Stimulated activated CD8-positive, alpha-beta memory T cell treated with anti-CD3 and anti-CD28 coated beads, Interleukin-7, amount 100 ng/mL, for 1 hour (primary cell): ENCODE measurements at places on chromosomes 5 and 9.

- DNase-seq, result no peak
Measured at GRCh38 chr5:31182136-31182535, 11.3 kb upstream of the CDH6 start.

GRCh38 chr5:174300941-174301761 lies 255.6 kb downstream of the NSG2 start:
- DNase-seq, result no peak

- no peak for DNase-seq
Measured at GRCh38 chr5:135834639-135835529, at the start of gene SLC25A48. SLC25A48 (plus strand) TSS chr5:135834663; CDS start chr5:135834848, 185 bp downstream.

DNA sequence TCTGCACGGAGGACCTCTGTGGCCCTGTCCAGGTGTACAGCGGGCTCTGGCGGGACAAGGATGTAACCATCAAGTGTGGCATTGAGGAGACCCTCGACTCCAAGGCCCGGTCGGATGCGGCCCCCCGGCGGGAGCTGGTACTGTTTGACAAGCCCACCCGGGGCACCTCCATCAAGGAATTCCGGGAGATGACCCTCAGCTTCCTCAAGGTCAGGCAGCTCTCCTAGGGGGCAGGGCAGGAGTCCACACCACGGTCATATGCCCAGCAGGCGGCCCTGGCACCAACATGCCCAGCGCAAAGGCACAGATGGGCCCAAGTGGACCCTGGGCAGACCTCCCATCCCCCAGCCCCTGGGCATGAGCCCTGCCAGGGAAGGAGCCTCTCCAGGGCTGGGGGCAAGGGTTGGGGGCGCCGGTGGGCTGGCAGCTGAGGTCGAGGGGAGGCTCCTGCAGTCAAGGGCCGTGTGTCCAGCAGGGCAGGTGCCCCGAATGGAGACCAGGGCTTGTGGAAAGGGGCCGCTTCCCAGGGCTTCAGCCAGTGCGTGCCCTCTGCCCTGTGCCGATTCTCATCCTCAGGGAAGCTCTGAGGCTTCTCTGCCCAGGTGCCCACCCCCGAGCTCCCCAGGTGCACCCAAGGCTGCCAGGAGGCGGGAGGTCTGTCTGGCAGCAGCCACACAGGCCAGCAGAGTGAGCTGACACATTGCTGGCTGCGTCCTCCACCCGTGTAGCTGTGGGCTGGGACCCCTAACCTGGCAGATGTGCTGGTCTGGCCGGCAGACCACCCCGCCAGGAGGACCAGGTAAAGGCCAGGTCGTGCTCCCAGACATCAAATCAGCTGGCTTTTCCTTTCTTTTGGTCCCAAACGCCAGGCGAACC lies 10.0 kb downstream of the DIPK1B start:
- no peak for DNase-seq

- DNase-seq, result no peak
Measured at GRCh38 chr5:111461255-111461671, 51.1 kb downstream of the STARD4 start.

DNA sequence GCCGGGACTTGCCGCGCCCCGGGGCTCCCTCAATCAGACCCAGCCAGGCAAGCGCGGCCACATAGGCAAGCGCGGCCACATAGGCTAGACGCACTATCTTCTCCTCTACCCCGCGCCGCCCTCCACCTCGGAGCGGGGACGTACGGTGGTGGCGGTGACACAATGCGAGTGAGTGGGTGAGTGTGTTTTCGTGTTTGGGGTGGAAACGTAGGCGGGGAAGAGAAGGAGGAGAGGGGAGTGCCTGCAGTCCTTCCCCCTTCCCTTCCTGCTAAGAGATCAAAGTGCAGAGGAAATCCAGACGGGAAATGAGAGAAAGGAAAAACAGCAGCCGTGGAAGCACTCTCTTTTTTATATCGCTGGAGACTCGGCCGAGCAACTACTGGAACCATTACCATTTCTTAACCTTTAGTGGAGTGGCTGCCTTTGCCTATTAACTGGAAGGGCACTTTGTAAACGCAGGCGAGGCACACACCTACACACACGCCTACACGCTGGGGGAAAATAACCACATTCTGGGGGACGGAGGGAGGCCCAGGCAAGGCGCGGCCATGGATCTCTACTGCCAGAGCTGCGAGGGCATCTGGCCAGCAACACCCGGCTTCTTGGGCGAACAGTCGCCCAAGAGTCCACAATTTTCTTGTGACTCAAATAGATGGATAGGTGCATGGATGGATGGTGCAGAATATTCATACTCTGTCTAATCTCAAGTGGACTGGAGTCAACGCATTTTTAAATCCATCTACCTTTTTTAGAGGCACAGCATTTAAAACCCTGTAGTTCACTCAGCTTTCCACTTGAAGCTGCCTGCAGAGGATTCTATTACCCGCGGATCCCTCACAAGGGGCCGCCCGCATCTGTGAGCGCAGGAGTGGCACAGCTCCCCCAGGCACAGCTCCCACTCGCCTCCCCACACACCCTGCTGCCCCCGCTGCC lies 2.1 kb downstream of the EDIL3 start:
- no peak for DNase-seq

DNA sequence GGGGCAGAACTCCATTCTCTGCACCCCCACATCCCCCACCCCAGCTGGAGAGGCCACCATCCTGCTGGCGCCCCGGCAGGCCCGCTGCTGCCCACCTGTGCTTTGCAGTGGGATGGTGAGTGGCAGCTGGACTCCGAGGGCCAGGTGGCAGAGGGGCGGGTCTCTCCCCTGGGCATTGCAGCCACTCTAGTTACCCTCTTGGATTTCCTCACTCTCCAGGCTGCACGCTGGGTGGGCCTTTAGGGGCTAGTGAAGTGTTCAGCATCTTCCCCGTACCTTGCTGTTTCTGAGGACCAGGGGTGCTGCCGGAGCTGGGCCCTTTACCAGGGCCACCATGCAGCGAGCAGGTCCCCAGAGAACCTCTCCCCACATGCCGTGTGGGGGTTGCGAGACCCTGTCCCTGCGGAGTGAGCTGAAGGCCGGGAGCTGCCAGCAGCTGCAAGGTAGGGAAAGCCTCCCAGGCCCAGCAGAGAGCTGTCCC lies 88.4 kb upstream of the SH3PXD2B start:
- no peak for DNase-seq

GRCh38 chr9:96502539-96503373 lies 52.8 kb downstream of the HABP4 start:
- DNase-seq, result no peak

- DNase-seq, result no peak
Measured at GRCh38 chr5:87076931-87077330, 190.8 kb upstream of the RASA1 start.

- no peak for DNase-seq
Measured at GRCh38 chr9:133345596-133345995, 2.3 kb downstream of the MED22 start.

- DNase-seq, result no peak
Measured at GRCh38 chr5:65121880-65122436, 353.2 kb downstream of the CWC27 start.

GRCh38 chr9:14531341-14532269 lies 161.6 kb downstream of the ZDHHC21 start:
- no peak for DNase-seq
